ENCODE measurements at places on chromosomes 5 and 9. TPM values are rescaled to one million over a fixed set of nuclear protein-coding genes. Genes with fewer than 3 reads are reported as not detected.

The FSD1L gene
- 1.0 TPM for total RNA-seq

The KIAA1958 gene
- total RNA-seq: 1.4 TPM

The SLC24A2 gene
- 0.06 TPM for total RNA-seq

The EQTN gene
- total RNA-seq: not detected

The ANKRD34B gene
- total RNA-seq: not detected

The UBE2QL1 gene
- total RNA-seq: 0.64 TPM

The TAS2R1 gene
- not detected for total RNA-seq

The CARD19 gene
- total RNA-seq: 72.3 TPM

The RASEF gene
- total RNA-seq: 0.08 TPM

The SPAG8 gene
- 0.99 TPM for total RNA-seq

The CTXN3 gene
- total RNA-seq: not detected
